Left renal cortex interstitium (tissue), 4 donors: ENCODE measurements at places on chromosomes 2 and 18. TPM values are rescaled to one million over a fixed set of nuclear protein-coding genes. Genes with fewer than 3 reads are reported as not detected.

DNA sequence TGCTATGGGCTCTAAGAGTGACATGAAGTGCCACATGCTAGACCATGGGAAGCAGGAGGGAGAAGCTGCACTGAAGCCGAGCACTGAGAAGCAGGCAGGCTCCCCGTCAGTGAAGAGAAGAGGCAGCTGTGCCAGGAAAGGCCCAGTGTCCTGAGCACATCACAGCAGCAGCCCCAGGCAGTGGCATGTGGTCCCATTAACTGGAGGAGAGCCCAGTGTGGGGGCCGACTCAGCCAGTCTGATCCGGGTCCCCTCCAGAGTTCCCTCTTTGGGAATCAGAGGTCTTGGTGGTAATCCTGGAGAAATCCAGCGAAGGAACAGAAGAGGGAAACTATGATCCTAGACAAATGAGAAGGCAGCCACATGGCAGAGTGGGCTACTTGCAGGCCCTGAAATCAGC lies 96.7 kb upstream of the ACAA2 start:
- no peak for DNase-seq

DNA sequence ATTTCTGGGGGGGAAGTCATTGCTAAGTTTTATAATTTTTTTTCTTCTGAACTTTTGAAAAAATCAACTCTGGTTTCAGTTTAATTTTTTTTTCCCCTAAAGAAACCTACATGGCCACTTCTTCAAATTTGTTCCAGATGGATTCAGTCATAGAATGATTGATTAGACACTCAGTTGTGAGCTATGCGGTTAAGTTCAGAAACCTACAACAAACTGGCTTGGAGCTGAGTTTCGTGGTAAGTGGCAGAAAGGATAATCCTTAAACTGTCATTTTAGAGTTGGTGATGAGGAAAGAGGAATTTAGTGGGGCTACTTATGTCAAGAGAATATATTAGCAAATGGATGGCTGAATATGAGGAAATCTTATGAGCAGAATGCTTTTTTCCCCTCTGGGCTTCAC lies 23.7 kb downstream of the EFEMP1 start:
- no peak for DNase-seq

DNA sequence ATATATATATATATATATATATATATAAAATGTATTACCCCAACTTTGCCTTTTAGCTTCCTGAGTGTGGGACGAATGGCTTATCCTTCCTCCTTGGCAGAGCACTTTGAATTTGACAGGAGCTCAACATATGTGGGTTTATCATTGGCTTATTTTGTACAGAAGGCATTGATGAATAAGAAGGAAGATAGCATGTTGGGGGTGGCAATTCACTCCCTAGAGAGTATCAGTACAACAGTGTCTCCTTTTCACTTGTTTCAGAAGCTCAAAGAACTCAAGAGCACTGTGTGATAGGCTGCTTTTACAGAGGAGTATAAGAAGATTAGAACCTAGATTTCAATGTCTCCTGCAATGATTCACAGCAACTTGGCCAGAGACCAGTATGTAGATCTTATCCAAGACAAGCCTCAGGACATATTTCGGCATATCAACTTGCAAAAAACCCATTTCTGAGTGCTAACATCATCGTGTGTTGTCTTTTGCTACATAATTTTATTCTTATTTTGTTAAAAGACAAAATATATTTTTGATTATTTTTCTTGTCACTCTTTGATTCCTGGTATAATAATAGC lies 345.8 kb downstream of the SOCS6 start:
- DNase-seq, result no peak

CAPN13 gene
- 1.6 TPM for polyA plus RNA-seq
